ENCODE measurements at places on chromosomes 11 and 22.

- DNase-seq, result peak; percentile 80
Measured at GRCh38 chr11:104148074-104148473, 15.9 kb downstream of the PDGFD start.

DNA sequence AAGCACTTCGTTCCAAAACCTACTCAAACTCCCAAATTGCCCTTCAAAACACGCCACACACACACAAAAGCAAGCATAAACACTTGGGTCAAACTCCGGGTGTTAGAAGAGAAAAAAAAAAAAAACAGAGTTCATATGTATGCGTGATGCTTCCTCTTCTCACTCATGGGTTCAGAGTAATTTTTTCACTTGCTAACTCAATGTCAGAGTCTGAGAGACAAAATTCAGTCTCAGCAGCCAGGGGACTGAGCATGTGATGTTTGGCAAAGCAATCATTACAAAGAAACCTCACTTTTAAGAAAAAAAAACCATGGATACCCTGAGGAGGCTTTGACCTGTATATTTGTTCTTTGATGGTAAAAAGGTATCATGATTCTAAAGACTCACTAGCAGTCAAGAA is 461.7 kb downstream of the NTM start:
- no peak for DNase-seq

DNA sequence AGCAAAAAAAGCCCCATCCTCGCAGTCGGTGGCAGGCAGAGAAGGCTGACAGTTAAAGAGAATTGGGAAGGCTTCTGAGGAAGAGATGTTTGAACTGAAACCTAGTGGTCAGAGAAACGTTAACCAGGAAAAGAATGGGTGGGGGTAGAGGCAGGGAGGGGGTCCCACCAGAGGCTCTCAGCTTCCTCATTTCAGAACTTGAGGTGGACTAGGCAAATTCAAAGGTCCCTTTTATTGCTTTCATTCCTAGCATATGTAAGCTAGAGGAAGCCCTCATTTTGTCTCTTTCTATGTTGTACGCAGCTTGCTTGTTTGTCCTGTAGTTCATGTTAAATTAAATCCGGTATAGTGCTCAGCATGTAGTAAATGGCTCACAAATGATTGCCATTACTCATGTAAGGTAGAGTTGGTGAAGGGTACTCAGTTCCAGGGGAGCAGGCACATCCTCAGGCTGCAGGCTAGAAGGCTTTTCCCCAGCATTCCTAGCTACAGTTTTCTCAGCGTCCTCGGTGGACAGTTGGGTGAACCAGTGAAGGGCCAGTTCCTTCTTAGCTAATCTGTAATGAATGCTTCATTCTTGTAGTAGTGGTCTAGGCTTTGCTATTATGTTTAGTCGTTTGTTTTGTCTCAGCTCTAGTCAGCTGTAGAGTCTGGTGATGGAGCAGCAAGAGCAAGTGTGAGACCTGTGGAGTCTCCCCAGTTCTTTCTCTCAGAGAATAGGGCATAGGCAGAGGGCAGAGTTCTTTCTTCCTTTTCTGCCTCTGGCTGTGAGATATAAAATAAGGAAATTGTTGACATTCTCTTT is 58.6 kb downstream of the UVRAG start:
- no peak for DNase-seq

GRCh38 chr11:113494021-113494420 is 18.8 kb upstream of the DRD2 start:
- no peak for DNase-seq

GRCh38 chr11:128806506-128807261 is 60.4 kb downstream of the KCNJ1 start:
- DNase-seq, result no peak

DNA sequence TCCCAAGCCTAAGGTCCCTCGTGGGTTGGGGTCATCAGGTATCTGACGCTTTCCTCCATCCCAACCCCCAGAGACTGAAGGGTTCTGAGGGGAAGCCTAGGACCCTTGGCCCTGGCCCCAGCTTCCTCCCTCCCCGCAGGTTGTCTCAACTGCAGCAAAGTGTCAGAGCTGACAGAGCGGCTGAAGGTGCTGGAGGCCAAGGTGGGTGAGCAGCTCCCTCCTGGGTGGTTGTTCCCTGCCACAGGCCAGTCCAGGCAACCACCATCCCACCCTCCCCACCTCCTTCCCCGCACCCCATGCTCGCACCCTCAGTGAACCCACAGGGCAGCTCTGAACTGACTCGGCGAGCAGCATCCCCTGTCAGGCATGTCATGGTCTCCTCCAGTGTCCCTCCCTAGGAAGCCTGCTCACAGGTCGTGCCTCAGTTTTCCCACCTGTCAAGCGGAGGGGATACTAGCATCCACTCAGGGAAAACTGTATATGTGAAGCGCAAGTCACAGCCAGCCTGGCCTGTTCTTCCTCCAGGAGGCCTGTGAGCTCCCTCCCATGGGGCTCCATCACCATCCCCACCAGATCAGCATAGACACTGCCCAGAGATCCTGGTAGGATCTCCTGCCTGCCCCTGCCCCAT is 20.8 kb downstream of the EMID1 start:
- no peak for DNase-seq

GRCh38 chr22:37782340-37783168 is 25.2 kb upstream of the GCAT start:
- no peak for DNase-seq

GRCh38 chr22:28442264-28442710 is 237.4 kb downstream of the TTC28 start:
- DNase-seq, result peak; percentile 83

DNA sequence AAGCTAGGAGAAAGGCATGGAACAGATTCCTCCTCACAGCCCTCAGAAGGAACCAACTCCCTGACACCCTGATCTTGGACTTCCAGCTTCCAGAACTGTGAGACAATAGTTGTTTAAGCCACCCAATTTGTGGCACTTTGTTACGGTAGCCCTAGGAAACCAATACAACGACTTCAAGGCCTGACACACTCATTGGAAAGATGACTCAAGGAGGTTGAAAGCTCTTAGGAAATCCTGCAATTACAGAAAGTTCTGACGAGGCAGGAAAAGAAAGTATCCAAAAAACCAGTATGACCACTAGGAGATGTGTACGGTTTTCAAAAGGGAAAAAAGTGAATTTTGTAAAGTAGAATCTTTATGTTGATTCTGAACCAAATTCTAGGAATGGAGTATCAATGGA is 161.4 kb downstream of the SWAP70 start:
- no peak for DNase-seq

- DNase-seq, result no peak
Measured at GRCh38 chr22:19841641-19842392, 12.9 kb downstream of the GNB1L start.

- DNase-seq, result peak; percentile 33
Measured at GRCh38 chr11:44530413-44531115, 34.9 kb upstream of the CD82 start.

- DNase-seq, result no peak
Measured at GRCh38 chr11:44409558-44410236, 99.8 kb upstream of the ALX4 start.

DNA sequence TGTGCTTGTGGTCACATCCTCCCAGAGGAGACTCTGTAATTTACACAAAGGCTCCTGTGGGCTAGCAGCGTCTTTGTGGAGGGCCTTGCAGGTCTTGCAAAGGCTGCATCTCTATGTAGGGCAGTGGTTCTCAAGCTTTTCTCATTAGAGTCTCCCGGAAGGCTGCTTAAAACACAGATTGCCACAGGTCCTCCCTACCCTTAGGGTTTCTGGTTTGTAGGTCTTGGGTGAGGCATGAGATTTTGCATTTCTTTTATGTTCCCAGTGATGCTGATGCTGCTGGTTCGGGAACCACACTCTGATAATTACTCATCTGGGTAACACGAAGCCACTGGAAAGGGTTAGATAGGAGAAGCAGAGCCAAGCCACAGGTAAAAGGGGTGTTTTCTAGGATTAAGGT is 151.3 kb upstream of the ZBED5 start:
- DNase-seq, result no peak

DNA sequence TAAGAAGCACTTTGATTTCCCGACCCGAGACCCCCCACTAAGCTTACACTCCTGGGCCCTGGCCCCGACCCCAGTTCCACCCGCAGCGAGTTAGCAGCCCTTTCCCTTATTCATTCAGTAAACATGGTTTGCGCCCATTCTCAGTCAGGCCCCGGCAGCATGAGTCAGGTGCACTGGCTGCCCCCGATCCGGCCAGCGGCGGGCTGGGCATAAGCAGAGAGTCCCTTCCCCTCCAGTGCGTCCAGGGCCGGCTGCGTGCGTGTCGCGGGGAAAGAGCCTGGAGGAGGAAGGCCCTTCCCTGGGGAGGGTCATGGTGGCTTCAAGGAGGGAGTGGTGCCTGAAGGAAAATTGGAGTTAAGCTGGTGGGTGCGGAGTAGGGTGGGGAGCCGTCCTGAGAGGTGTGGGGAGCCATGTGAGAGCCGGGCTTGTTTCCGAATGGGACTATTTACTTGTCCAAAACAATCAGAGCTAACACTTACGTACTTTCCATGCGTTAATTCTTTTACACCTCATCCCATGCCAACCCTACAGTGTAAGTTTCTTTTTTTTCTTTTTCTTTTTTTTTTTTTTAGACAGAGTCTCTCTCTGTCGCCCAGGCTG is 657 bp downstream of the IGHMBP2 start:
- peak; percentile 5 for DNase-seq

DNA sequence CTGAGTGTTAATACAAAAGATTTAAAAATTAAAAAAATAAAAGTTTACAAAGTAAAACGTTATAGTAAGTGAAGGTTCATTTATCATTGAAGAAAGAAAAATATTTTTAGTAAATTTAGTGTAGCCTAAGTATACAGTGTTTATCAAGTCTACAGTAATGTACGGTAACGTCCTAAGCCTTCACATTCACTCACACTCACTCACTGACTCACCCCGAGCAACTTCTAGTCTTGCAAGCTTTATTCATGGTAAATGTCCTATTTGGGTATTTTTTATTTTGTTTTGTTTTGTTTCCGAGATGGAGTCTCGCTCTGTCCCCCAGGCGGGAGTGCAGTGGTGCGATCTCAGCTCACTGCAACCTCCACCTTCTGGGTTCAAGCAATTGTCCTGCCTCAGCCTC is 8.8 kb downstream of the CASTOR1 start:
- DNase-seq, result no peak

GRCh38 chr11:199782-200181 is 6.9 kb downstream of the SCGB1C1 start:
- DNase-seq, result no peak

DNA sequence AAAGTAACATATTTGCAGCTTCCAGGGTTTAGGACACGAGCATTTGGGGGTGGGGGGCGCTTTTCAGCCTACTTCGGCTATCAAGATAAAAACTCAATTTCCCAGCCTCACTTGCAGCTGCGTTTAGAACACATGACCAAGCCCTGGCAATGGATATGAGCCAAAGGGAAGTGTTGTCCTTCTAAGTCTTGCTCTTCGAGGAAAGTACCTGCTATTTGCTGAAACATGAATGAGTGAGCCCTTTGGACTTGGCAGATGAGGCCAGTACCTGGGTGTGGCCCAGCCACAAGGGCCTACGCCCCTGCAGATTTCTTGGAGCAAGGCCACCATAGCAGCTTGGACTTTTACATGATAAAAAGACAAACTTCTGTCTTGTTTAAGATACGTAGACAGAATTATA is 60.2 kb upstream of the SORL1 start:
- no peak for DNase-seq

DNA sequence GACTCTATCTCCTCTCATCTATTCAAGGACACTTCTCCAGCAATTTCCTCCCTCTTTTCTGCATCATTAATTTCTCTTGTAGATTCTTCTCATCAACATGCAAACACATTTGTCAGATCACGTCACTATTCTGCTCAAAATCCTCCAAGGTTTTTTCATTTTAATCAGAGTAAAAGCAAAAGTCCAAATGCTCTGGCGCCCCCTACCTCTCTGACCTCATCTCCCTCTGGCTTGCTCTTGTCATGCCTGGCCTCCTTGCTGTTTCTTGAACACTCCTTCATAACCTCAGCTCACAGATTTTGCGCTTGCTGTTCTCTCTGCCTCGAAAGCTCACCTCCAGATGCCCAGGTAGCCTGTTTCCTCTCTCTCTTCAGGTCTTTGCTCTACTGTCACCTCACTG is 22.4 kb downstream of the RTCB start:
- DNase-seq, result no peak

- DNase-seq, result no peak
Measured at GRCh38 chr22:19352766-19353165, 61.2 kb upstream of the CLTCL1 start.

DNA sequence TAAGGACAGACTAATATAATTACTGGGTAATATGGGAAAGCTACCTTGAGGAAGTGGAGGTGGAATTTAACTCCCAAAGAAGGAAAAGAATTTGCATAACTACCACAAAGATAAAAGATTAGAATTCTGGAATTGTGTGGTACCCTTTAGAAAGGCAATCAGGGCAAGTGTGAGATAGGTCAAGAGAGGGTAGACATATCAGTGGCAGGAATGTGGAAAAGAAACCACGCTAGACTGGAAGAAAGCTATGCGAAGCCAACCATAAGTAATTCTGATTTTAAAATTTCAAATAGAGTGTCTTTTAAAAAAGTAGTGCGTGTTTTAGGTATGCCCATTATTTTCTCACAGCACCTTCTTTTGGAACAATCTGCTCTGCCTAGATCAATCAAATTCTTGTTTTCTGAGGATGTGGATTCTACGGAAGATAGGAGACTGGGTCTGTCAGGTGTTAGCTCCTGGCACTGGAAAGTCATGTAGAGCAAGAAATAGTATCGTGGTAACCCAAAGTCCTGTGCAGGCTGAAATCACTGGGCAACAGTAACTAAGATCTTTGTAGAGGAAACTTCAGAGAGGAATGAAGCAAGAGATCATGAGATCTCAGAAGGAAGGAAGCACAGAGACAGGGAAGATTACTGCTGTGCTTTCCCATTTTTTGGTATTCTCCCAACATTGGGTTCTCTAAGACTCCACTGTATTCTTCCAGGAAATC is 111.3 kb upstream of the MTMR2 start:
- DNase-seq, result no peak

DNA sequence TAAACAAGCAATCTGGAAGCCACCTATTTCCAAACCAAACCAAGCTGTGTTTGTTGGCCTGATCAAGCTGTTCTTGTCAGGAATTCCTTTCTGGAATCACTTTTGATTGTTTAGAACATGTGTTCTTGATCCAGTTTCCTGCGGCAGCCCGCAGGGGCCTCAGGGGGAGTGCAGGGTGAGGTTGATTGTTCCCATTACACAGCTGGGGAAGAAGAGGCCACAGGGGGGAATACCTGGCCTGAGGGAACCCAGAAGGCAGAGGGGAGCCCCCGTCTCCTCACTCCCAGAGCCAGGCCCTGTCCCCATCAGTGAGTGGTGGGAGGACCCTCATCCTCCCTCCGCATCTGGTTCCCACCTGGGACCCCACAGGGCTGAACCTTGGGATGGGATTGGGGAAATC is 4.2 kb downstream of the MRGPRD start:
- DNase-seq, result peak; percentile 25
